Activated T-helper 1 cell treated with anti-CD3 and anti-CD28 coated beads, Interleukin-2, amount 50 U/mL, for 16 hours (primary cell): ENCODE measurements at places on chromosomes 1 and 21.

DNA sequence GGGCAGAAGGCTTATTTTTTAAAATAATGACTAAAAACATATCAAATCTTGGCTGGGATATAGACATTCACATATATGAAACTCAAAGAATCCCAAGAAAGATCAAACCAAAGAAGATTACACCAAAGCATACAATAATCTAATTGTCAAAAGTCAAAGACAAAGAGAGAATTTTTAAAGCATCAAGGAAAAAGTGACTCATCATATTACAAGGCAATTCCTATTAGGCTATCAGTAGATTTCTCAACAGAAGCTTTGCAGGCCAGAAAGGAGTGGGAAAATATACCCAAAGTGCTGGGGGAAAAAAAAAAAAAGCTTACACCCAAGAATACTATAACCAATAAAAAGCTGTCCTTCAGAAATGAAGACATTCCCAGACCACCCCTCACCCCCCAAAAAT, 375.6 kb downstream of the BRINP2 start:
- DNase-seq, result no peak

DNA sequence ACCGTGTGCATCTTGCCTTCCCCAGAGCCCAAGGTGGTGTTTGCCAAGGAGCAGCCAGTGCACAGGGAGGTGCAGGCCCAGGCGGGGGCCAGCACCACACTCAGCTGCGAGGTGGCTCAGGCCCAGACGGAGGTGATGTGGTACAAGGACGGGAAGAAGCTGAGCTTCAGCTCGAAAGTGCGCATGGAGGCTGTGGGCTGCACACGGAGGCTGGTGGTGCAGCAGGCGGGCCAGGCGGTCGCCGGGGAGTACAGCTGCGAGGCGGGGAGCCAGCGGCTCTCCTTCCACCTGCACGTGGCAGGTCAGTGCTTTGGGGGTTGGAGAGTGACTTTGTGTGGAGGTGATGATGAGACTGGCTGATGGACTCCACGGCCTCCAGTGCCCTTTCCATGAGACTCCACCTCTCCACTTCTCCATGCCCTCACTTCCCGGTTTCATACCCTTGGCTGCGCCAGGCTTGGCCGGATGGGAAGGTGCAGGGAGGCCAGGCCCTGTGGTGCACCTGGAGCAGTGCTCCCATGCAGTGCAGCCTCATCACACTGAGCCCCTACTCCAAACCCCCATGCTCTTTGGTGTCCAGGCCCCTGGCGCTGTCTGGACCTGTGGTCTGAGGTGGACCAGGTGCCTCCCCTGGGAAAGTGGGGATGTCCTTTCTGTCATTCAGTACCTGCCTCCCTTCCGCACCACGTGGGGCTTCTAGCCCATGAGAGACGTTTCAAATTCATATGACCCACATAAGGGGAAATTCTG, 49.0 kb downstream of the OBSCN start:
- no peak for DNase-seq

GRCh38 chr1:107004421-107004820, 52.1 kb upstream of the PRMT6 start:
- no peak for DNase-seq

DNA sequence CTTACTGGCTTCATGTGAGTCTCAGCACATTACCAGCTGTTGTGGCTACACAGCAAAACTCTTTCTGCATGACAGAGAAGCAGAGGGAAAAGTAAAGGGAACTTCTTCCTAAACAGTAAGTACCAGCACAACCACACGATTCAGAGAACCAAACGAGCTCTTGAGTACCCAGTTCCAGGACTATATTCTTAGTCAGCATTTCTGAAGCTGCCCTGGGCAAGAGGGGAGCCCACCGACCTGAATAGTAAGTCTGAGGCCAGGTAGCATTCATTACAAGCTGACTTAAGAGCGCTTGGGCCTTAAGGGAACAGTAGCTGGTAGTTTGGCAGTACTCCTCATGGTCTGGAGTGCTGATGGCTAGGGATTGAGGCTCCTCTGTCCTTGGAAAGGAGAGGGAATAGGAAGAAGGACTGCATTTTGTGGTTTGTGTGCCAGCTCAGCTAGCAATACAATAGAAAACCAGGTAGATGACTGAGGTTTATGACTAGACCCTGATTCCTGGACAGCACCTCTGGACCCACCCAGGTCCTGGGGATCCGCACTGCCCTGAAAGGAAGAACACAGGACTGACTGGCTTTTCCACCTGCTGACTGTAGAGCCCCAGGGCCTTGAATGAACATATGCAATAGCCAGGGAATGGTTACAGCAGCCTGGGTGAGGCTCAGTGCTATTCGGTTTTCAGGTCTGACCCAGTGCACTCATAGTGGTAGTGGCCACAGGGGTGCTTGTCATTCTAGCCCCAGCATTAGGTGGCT, 396.8 kb upstream of the PRMT6 start:
- no peak for DNase-seq

GRCh38 chr1:206103979-206104378, 13.2 kb downstream of the AVPR1B start:
- DNase-seq, result no peak

- no peak for DNase-seq
Observed at GRCh38 chr1:153649863-153650235, 8.7 kb upstream of the SNAPIN start.

- DNase-seq, result no peak
Observed at GRCh38 chr1:168683871-168684270, 45.1 kb downstream of the DPT start.

DNA sequence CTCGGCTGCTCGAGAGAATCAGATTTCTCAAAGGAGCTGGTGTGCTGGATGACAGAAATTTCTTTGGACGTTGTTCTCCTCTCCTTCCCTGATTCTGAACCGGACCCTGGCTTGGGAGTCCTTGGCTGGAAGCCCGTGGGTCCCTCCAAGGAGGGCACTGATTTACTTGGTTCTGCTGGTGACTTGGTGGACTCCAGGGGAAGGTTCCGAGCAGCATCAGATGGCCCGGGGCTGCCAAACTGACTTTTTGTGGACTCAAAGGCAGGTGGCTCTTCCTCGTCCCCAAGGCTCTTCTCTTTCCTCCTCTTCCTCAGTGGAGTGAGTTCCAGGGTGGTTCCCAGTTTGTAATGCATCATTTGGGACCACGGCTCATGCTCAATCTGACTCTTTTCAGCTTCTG, 97.9 kb upstream of the EDN2 start:
- DNase-seq, result no peak

GRCh38 chr21:33308586-33309490, 15.9 kb upstream of the IFNAR1 start:
- no peak for DNase-seq

DNA sequence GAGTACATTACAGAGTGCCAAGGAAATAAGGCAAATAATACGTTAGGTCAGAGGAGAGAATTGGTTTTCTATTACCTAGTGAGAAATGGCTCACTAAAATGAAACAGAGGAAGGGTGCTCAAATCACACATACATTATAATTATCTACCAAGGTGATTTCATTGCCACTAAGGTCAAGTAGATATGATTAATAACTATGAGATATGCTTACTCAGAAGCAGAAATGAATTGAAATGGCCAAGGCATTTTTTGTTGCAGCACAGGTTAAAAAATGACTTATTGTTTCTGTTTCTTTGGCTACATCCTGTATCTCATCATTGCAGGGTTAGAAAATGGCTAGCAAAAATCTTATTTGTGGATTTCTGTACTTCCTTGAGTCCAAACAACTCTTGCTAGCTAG, 154.5 kb upstream of the GORAB start:
- no peak for DNase-seq

DNA sequence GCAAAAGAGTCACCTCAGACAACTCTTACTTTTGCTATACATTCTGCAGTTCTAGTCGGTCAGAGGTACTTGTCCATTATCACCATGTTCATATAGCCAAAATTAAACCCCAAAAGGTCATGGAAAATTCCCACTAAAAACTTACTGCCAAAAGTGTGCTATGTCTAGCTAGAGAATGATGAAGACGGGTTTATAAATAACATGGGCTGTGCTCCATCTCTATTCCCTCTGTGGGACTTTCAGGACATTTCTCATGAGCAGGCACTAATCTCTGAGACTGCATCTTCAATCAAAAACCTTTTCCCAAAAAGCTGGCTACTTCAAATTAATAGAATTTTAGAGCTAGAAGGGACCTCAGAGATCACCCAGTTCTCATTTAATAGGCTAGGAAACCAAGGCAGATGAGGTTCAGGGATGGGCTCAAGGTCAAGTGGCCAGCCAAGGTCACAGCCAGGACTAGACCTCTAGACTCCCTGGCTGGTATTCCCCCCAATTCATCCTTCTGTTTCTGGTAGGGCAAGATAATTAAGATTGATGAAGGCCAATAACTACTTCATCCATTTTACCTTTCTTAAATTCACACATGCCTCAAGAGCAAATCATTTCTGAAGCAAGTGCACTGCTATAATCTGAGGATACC, 21.0 kb upstream of the MOB3C start:
- DNase-seq, result no peak

GRCh38 chr1:24058671-24059455, 53.1 kb downstream of the MYOM3 start:
- no peak for DNase-seq

GRCh38 chr21:33042812-33043211, 17.1 kb downstream of the OLIG2 start:
- DNase-seq, result no peak

DNA sequence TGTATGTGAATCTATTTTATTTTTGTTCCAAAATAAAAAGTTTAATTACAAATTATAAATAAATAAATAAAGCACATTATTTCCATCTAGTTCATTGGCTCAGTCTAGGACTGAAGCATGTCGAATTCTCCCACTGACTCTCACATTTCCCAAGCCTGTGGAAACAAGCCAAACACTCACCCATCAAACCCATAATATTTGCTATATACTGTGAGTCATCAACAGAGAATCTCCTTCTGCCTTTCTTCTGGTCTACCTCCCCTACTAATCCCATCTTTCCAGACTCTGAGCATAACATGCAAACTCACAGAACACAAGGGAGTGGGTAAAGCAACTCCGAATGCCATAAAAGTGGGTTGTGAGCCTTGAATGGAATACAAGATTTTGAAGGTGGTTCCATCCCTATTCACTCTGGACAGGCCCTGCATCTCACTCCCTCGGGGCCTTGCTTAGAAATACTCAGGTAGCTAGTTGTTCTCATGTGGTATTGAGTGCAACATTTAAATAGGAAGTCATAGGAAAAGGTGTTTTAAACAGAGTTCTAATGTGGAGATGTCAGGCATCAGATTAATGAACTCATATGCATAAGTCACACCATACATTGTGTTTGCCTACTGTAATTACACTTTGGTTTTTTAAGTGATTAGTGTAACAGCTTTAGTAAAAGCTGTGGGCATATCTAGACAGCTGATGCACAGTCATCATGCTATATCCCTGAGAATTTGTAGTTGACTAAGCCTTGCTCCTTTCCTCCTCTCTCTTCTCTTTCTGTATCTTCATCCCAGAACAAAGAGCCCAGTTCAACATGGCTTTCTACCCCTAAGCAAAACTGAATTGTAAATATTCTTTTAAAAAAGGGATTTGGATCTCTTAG, 47.0 kb downstream of the F5 start:
- DNase-seq, result no peak

DNA sequence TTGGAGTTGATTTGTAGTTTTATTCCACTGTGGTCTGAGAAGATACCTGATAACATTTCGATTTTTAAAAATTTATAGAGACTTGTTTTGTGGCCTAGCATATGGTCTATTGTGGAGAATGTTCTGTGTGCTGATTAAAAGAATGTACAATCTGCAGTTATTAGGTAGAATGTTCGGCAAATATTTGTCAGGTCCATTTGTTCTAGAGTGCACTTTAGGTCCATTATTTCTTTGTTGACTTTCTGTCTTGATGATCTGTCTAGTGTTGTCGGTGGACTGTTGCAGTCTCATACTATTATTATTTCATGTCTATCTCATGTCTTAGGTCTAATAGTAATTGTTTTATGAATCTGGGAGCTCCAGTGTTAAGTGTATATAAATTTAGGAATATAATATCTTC, 116.8 kb downstream of the NME7 start:
- no peak for DNase-seq

GRCh38 chr1:4444086-4444485, 210.3 kb upstream of the AJAP1 start:
- DNase-seq, result no peak

GRCh38 chr1:36622741-36623648, 140.3 kb upstream of the CSF3R start:
- no peak for DNase-seq

DNA sequence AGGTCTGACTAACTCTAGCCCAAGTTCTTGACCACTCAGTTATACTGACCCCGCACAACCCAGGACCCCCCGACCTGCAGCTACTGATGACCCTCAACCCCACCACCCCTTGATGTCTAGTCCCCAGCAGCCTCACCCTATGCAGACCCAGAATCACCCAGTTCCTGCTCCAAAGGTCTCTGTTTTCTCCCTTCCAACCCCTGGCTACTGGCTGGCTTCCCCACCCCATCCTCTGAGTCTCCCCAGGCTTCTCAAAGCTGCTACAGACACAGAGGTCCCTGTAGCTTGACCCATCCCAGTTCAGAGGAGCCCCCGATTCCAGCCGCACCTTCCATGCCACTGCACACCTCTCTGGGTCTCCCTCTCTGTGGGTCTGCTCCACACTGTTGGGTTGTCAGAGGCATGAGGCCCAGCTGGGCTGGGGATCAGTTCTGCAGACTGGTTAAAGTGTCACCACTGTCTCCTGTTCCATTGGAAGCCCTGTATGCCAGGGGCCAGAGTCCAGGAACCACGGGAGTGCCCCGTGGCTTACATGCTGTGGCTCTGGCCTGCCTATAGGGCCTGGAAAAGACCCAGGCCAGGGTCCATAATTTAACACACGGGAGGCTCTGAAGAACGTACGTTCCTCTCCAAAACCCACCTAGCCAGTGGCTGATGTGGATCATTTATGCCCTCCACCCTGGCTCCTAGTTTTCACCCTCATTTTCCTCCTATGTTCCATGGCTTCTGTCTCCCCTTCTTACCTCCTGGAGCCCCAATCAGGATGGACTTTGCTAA, 497 bp downstream of the PKLR start:
- DNase-seq, result no peak

GRCh38 chr1:208251911-208252835, 8.0 kb upstream of the PLXNA2 start:
- no peak for DNase-seq

- no peak for DNase-seq
Observed at GRCh38 chr1:240122639-240123613, 31.2 kb downstream of the FMN2 start.

- DNase-seq, result no peak
Observed at GRCh38 chr21:33259995-33260394, 6.2 kb upstream of the IL10RB start.

DNA sequence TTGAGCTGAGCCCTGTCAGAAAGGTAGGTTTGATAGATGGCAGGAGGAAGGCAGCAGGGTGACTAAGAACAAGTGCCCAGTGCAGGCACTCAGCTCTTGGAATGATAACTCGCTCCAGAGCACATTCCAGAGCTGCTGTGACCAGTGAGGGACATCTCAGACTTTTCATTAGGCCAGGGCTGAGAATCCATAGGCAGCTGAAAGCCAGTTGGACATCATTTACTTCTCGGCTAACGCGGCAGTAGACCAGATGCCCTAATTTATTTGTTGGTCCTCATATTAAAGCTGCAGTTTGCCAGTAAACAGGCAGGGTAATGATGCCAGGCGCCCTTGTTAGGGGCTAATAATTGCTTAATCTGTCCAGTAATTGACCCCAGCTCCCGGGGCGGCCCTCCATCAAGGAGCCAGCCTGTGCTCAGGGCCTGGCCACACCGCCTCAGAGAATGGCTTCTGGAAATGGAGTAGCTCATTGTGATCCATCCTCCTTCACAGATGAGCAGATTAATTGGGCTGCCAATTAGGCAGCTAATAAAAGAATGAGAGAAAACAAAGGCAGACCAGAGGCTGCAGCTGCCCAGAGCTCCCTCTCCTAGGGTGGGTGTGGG, 122.0 kb downstream of the BEND5 start:
- DNase-seq, result no peak
